Transverse colon (tissue), 4 donors: ENCODE measurements at places on chromosomes 12 and 14. TPM values are rescaled to one million over a fixed set of nuclear protein-coding genes. Genes with fewer than 3 reads are reported as not detected.

- peaks cover 3% of the 10 kb centered on the region for H3K4me1 ChIP-seq
- no peaks in the 10 kb centered on the region for H3K36me3 ChIP-seq
- H3K4me3 ChIP-seq = no peak overlapping the region
Observed at GRCh38 chr12:67509666-67510386, 138.7 kb upstream of the DYRK2 start.

GRCh38 chr14:41299924-41300323, 306.8 kb upstream of the LRFN5 start:
- no peak overlapping the region for H3K27ac ChIP-seq
- no peaks in the 10 kb centered on the region for H3K4me1 ChIP-seq
- no peaks in the 10 kb centered on the region for H3K27me3 ChIP-seq
- H3K4me3 ChIP-seq = no peak overlapping the region
- H3K36me3 ChIP-seq = no peaks in the 10 kb centered on the region
- no peak for DNase-seq

DNA sequence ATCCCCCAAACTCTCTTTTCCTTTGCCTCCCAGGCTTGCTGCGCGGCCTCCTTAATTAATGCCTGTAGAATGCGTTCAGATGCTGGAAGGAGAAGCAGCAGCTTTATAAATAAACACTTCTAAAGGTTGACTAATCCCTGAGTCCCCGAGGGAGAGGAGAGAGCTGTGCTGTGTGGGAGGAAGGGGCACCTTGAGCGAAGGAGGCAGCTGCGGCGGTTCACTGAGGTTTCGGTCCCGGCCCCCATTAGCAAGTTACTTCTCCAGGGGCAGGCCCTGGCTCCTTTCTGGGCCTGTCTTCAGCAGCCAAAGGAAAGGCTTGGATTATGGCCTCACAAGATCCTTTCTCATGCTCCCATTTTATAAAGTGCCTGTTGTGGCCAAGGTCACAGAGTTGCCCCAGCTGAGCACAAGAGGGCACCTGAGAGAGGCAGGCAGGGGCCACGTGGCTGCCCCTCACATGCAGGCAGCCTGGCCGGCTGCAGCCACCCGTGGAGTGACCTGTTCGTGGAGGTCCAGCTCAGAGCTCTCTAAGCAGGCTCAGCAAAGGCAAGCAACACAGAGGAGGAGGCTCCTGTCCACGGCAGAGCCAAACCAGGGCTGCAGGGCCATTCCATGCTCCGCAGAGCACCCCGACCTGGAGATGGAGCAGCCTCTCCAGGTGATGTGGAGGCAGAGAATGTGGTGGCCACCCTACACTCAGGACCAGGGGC, 15.0 kb upstream of the CACNA2D4 start:
- H3K27ac ChIP-seq = peak overlapping the region; percentile 63
- no peaks in the 10 kb centered on the region for H3K36me3 ChIP-seq
- H3K4me3 ChIP-seq = no peak overlapping the region
- DNase-seq = no peak

DNA sequence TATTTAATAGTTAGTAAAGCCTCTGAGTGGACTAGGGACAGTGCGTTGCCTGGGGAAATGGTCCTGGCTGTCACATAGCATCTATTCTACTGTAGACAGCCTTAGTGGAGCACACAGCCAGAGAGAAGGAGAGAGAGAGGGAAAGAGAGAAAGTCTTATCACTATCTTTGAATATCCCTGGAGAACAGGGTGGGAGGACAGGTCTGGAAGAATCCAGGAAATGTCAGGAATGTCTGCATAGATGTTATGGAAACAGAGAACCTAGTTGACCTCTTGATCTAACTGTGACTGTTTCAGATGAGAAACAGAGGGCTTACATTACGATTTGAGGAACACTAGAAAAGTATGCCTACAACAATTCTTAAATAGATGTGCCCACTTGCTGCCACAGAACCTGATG, 92.8 kb downstream of the SLC15A5 start:
- no peaks in the 10 kb centered on the region for H3K36me3 ChIP-seq
- no peak overlapping the region for H3K27ac ChIP-seq
- H3K4me1 ChIP-seq = no peaks in the 10 kb centered on the region
- DNase-seq = no peak
- no peaks in the 10 kb centered on the region for H3K27me3 ChIP-seq

GRCh38 chr14:91405724-91406435, 11.7 kb downstream of the CCDC88C start:
- H3K27ac ChIP-seq = peak overlapping the region; percentile 28
- H3K4me1 ChIP-seq = peaks cover 6% of the 10 kb centered on the region
- H3K27me3 ChIP-seq = no peaks in the 10 kb centered on the region
- H3K36me3 ChIP-seq = no peaks in the 10 kb centered on the region
- DNase-seq = no peak

The PMEL gene
- 4.9 TPM for total RNA-seq

DNA sequence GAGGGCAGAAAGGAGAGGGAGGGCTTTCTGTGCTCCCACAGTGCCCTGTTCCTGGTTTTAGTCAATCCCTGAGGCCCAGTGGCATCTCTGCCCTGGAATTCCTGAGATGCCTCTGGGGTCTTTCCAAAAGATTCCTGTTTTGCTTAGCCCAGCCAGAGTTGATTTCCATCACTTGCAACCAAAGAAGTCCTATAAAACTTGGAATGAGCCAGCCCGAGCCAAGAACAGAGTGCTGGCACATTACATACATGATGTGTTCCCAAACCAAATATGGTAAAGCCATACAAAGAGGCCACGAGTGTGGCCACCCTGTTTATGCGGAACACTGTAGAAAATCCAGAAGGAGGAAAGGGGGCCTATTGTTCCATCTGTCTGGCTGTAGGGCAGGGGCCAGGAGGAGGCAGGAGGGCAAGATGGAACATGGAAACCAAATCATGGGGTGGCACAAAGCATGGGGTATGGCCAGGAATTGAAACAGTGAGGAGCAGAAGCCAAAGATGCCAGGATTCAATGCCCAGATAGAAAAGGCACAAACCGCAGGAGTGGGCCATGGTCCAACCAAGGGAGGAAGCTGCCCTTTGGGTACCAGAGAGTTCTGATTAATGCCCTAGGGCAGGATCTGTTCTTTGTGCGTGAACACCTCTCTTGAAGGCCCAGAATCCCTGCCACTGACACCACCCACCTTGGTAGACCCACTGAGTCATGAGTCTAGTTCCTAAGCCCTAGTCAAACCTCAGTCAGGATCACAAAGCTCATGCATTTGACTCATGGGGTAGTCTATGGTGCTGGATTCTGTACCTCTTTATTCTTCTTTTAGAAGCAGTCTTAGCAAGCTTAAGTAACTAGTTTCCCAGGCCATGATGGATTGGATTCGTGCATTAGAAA, 75.2 kb downstream of the LRRC74A start:
- H3K4me1 ChIP-seq = peaks cover 24% of the 10 kb centered on the region
- H3K27ac ChIP-seq = peak overlapping the region; percentile 86
- no peak overlapping the region for H3K4me3 ChIP-seq
- H3K27me3 ChIP-seq = no peaks in the 10 kb centered on the region
- no peak for DNase-seq

DNA sequence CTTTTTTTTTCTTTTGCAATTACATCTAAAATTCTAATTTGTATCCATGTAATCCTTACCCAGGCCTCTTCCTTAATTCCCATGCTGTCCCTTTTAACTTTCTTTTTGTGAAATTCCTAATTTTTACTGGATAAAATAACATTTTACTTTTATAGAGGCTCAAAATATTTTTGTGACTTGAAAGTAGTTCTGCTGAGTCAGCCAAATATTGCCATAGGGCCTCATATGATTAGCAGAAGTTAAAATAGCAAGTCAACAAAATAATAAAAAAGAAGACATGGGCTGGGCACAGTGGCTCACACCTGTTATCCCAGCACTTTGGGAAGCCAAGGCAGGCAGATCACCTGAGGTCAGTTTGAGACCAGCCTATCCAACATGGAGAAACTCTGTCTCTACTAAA, 2.0 kb downstream of the C3AR1 start:
- H3K4me1 ChIP-seq = no peaks in the 10 kb centered on the region
- H3K36me3 ChIP-seq = no peaks in the 10 kb centered on the region
- DNase-seq = no peak
- no peaks in the 10 kb centered on the region for H3K27me3 ChIP-seq

The ANKRD33 gene
- total RNA-seq = not detected

The ABCD2 gene
- total RNA-seq = not detected

The TAS2R7 gene
- total RNA-seq = not detected

- no peaks in the 10 kb centered on the region for H3K4me1 ChIP-seq
- no peaks in the 10 kb centered on the region for H3K27me3 ChIP-seq
- H3K36me3 ChIP-seq = no peaks in the 10 kb centered on the region
- no peak for DNase-seq
Observed at GRCh38 chr12:93507165-93507564, 39.9 kb downstream of the MRPL42 start.

- no peak overlapping the region for H3K27ac ChIP-seq
- H3K4me1 ChIP-seq = no peaks in the 10 kb centered on the region
- no peak for DNase-seq
- H3K4me3 ChIP-seq = no peak overlapping the region
Observed at GRCh38 chr12:68279227-68280054, 26.0 kb upstream of the IL22 start.

DNA sequence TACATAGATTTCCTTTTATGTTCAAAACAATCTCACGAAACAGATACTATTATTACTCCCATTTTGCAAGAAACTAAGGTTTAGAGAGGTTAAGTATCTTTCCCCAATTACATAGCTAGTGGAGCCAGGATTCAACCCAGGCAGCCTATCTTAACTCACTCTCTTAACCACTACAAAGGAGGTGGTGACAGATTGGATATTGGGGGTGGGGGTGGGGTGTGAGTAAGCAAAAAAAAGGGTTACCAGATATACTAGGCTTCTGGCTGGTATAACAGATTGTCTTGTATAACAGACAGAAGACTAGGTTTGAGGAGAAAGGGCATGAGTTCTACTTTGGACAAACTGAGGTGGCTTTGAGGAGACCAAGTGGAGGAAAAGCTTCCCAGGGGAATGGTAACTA, 2.1 kb downstream of the GMFB start:
- peaks cover 78% of the 10 kb centered on the region for H3K4me1 ChIP-seq
- no peak for DNase-seq
- no peaks in the 10 kb centered on the region for H3K27me3 ChIP-seq
- no peak overlapping the region for H3K4me3 ChIP-seq
- H3K36me3 ChIP-seq = peaks cover 6% of the 10 kb centered on the region
